ENCODE measurements at places on chromosomes 3 and 15.

DNA sequence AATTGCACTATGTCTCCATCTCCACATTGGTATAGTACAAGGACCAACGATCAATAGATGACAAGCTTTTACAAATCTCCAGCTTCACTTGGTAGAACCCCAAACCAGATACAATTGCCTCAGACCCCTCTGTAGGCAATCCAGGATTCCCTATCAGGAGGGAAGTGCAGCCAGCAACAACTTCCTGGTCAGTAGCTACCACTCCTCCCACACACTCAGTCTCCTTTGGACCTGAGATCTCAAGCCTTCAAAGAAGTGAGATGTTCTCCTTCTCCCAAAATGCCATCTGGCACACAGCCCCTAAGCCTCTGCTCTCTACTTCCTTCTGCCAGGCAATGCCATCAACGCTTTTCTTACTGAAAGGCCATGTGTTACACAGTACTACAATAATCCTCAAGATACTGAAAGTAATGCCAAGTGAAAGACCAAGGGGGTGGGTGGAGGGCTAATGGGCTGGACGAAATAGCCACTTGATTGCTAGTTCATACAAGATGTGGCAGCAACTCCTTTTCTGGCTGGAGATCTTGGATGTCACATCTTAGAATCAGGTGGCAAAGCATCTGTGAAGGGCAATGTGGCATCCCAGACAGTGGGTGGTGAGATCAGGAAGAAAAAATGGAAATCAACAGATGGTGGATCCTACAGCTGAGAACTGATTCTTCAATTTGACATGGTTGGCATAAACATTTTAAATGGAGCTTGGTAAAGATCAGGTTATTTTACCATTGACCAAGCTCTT is 75.3 kb upstream of the ACP3 start:
- no peak for DNase-seq

DNA sequence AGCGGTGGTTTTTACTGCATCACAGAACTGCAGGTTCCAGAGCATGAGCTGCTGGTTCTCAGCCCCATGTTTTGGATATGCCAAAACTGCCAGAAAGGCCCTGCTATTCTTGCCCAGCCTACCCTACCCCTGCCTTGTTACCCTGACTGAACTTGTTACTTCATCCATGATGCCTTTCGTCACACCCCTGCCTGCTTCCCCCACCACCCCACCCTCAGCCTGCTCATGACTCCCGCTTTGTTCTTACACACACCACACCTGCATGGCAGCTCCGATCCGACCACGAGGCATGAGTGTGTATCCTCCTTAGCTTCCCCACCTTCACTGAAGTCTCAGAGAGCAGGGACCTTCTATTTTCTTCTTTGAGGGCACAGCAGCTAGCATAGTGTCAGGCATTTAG is 5.1 kb upstream of the TM4SF1 start:
- DNase-seq: no peak

DNA sequence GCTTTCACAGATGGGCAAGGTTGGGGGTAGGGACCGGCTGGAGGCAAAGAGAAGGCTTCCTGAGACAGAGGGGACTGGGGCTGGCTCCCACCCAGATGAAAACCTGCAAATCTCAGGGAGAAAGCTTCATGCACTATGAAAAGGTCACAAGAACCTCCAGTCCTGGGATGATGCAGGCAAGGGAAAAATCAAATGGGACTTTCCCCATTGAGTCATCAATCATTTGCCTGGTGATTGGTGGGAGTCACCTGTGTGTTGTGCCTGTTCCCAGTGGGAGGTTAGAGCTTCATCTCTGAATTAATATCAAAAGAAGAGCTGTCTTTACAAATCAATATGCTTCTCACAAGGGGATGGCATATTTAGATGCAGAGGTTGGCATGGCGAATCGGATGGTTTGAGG is 49.9 kb downstream of the CACNA1D start:
- DNase-seq: no peak

DNA sequence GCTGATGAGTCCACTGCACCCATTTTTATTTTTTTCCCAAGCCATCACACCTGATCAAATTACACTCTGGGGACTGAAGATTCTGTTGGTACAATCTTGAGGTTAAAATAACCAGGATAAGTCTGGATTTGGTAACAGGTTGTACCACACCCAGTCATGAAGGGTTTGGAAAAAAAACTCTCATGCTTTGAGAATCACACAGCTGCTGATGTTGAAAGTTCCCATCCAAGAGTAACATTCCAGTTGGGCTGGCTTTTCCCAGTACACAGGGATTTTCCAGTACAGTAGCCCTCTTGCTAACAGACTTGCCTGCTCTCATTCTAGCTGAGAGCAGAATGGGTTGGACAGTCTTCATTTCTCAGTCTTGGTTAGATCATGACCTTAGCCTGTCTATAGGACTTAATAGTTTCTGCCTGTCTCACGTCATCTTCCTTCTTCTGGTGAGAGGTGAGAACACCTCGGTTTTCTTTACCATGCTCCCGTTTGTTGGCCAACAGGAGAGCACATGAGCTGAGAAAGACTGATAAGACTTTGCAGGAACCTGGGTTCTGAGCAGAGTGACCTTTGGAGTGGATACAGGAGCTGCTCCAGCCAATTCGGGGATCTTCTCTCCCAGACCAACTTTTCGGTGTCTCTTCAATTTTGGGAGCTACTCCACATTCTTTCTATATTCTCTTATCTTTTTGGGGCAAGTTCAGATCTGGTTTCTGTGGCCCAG is 300.1 kb upstream of the LYSMD4 start:
- DNase-seq: no peak

- DNase-seq: peak; percentile 76
Observed at GRCh38 chr3:48558493-48559134, 2.0 kb upstream of the PFKFB4 start.

GRCh38 chr3:4410606-4411005 is 56.5 kb downstream of the SUMF1 start:
- DNase-seq: no peak

DNA sequence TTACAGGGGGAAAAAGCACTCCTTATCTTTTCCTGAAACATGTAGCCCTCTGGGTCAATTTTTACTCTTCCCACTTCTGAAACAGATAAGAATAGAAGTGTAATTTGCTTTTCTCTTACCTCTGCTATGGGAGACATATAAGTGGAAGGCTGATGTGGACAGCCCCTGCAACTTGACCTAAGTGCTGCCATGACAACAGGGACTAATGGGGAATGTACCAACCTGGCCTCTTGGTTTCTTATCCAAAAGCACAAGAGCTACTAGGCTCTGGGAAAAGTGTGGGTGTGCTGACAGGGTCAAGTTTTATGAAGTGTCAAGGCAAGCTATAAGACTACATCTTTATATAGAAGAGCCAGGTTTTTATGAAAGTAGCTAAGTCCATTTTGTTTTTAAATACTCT is 1246.5 kb downstream of the OTOL1 start:
- no peak for DNase-seq

GRCh38 chr3:180188512-180189309 is 152.0 kb upstream of the PEX5L start:
- DNase-seq: no peak

DNA sequence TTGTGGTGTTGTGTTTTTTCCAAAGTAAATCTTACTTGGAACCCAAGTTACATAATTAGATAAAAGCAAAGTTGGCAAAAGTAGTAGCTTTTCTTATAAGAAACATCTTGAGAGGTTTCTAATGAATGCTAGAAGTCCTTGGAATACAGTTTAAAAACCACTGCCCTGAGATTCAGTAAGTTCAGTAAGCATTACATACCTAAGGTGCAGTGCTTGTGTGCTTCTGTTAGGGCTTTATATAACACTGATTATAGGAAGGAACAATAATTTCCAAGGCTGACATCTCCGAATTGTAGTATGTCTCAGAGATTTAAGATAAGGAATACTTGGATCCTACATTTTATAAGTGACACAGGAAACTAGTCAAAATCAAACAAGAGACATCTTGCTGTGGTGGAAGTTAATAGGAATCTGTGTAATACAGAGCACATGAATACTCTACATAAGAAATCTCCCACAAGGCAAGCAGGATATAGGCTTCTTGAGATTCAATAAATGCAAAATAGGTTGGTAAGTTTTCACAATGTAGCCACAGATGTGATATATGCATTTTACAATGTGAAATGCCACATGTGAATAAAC is 268.2 kb downstream of the LSAMP start:
- no peak for DNase-seq

DNA sequence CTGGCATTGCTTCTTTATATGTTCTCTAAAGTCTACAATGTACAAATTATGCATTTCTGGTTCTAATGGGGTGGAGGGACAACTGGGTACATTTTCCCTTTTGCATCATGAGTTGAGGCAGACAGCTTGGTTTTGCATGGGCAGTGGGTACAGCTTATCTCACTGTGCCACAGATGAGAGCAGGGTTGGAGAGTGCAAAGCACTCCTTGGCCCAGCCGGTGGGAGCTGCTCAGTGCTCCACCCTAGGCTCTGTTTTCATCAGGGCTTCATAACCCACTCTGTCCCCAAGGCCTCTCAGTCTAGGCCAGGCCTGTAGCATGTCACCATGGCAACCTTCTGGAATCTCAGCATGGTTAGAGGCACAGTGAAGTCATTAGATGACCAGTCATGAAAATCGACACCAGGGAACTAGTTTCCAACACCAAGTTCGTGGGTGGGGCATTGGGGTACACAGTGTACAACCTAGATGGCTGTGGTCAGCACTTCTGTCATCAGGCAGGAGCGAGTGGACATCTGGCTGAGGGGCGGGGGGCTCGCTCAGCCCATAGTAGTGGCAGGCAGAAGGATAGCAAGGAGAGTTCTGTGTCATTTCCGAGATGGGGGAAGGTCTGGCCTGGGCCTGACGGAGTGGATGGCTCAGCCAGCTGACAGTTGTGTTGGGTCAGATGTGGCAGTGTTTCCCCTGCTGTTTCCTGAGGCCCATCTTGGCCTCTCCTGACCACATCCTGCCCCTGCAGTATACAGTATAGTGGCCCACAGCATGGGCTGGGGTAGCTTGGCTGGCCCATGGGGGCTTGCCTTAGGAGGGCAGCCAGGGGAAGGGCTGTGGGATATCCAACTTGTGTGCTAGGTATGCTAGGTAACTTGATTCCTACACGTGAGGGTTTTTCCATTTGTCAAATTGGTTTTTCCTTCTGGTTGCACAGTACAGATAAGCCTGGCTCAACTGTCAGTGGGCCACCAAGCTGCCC is 75.7 kb upstream of the PRR23C start:
- DNase-seq: no peak

DNA sequence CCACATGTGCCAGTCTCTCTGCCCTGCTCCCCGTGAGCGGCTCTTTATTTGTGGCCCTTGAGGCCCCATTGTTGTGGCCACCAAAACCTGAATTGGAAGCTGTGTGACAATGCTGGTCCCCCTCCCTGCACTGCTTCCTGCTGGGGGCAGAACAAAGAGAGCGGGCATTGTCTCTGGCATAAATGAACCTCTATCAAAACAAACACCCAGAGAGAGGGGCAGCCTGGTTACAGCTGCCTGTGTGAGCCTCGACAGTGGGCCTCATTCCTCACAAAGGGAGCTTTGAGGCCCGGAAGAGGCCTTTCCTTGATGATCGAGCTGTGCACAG is 152.9 kb downstream of the IGF1R start:
- no peak for DNase-seq

GRCh38 chr3:65328148-65328547 is 640.3 kb upstream of the ADAMTS9 start:
- DNase-seq: no peak

All from CD4-positive, alpha-beta T cell treated with Interferon alpha-2 for 1 hour (primary cell).